ENCODE measurements at places on chromosomes 4 and X.
A peak's percentile ranks its signal among the peaks of the same experiment; 100 is the strongest.

DNA sequence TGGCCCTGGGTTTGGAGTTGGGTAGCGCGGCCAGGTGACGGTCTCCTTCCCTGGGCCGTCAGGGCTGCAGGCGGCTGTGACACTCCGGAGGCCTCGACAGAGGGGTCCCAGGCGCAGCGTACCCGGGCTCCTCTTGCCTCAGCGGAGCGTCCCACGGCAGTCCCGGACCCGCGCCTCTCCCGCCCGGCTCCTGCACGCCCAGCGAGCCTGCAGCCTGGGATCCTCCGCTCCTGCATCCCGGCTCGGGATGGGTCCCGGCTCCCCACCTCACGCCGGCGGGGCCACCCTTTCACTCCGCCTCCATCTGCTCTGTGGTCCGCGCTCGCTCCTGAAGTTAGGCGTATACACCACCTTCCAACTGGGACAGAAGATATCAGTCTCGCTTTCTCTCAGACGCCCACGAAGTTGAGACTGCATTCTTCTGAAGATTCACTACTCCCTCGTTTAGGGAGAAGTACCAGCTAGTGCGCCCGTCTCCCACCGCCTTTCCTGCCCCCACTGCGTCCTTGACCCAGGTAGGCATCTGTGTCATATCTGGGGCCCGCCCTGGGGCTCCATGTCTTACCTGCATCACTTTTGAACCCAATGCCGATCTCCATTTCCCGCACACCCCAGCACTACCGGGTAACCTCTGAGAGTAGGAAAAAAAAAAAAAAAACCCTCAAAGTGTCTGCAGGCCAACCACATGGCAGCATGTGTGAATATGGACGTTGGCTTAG lies 32.3 kb upstream of the KDR start:
- H3K4me3 ChIP-seq = peak overlapping the region; percentile 65
- H3K27me3 ChIP-seq = peaks cover 15% of the 10 kb centered on the region
- H3K36me3 ChIP-seq = no peaks in the 10 kb centered on the region
- H3K4me1 ChIP-seq = no peaks in the 10 kb centered on the region
- DNase-seq = no peak

GRCh38 chrX:115564243-115564642 lies 3.3 kb downstream of the PLS3 start:
- peak; percentile 5 for DNase-seq
- no peaks in the 10 kb centered on the region for H3K36me3 ChIP-seq
- H3K27me3 ChIP-seq = no peaks in the 10 kb centered on the region
- peak overlapping the region; percentile 83 for H3K4me3 ChIP-seq
- H3K27ac ChIP-seq = no peak overlapping the region
- H3K4me1 ChIP-seq = no peaks in the 10 kb centered on the region

- H3K4me3 ChIP-seq = peak overlapping the region; percentile 24
- H3K36me3 ChIP-seq = no peaks in the 10 kb centered on the region
- no peak overlapping the region for H3K27ac ChIP-seq
- H3K27me3 ChIP-seq = no peaks in the 10 kb centered on the region
- DNase-seq = peak; percentile 76
Observed at GRCh38 chr4:4762909-4763821, 96.3 kb upstream of the MSX1 start.

DNA sequence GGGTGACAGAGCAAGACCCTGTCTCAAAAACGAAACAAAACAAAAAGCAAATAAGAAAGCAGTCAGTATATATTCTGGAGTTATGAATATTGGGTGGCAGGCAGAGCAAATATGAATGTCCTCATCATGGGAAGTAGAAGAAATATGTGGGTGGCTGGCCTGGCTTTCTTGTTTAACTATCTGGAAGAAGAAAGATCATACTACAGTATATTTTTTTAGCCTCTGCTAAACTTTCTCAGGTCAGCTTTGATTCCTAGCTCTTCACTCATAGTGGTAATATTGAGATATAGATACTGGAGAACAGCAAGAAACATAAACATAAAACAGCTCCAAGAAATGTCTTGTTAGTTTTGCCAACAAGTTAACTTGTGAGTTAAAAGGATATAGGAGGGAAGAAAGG lies 192.5 kb downstream of the SOWAHB start:
- H3K4me3 ChIP-seq = no peak overlapping the region
- peak; percentile 39 for DNase-seq
- peaks cover 4% of the 10 kb centered on the region for H3K4me1 ChIP-seq
- no peak overlapping the region for H3K27ac ChIP-seq
- no peaks in the 10 kb centered on the region for H3K27me3 ChIP-seq

- H3K27ac ChIP-seq = no peak overlapping the region
- no peaks in the 10 kb centered on the region for H3K4me1 ChIP-seq
- no peaks in the 10 kb centered on the region for H3K27me3 ChIP-seq
- DNase-seq = no peak
- H3K4me3 ChIP-seq = no peak overlapping the region
- no peaks in the 10 kb centered on the region for H3K36me3 ChIP-seq
Observed at GRCh38 chr4:36323816-36324419, 42.5 kb downstream of the DTHD1 start.

- H3K4me3 ChIP-seq = no peak overlapping the region
- no peaks in the 10 kb centered on the region for H3K36me3 ChIP-seq
- H3K4me1 ChIP-seq = no peaks in the 10 kb centered on the region
- DNase-seq = no peak
Observed at GRCh38 chrX:28085653-28086052, 104.4 kb upstream of the DCAF8L1 start.

- H3K27me3 ChIP-seq = peaks cover 6% of the 10 kb centered on the region
- no peaks in the 10 kb centered on the region for H3K36me3 ChIP-seq
- H3K4me1 ChIP-seq = peaks cover 36% of the 10 kb centered on the region
- no peak overlapping the region for H3K27ac ChIP-seq
- H3K4me3 ChIP-seq = peak overlapping the region; percentile 55
Observed at GRCh38 chrX:153495362-153495751, 577 bp downstream of the BGN start.

DNA sequence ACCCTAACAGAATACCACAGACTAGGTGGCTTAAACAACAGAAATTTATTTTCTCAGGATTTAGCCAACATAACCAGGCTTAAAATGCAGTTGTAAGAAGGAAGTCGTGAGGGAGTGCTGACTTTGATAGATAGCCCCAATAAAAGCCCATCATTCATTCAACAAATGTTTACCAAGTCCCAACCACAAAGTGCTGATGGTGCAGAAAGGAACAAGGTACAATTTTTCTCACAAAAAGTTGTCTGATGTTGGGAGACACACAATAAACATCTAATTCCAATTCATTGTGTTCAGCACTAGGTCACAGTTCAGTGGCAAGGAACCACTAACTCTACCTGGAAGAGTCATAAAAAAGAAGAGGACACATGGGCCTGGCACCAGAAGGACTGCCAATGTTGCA lies 42.2 kb downstream of the AKAP4 start:
- H3K27ac ChIP-seq = no peak overlapping the region
- DNase-seq = no peak
- H3K4me1 ChIP-seq = no peaks in the 10 kb centered on the region
- no peak overlapping the region for H3K4me3 ChIP-seq
- no peaks in the 10 kb centered on the region for H3K27me3 ChIP-seq

DNA sequence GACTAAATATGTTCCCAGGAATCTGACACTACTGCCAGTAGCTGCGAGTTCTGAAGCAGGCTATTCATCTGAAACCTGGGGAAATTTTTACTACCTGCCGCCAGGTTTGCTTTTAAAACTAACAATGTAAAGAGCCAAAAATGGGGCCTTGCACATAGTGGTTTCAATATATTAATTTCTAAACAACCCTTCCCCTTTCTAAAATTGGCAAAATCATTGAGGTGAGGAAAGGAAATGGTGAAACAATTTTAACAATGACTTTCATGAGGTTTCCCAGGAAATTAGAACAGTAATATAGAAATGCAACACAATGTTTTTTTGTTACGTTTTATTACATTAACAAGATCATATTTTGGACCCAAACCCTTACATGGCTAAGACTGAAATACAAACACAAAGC lies 21.3 kb downstream of the FANCB start:
- H3K4me3 ChIP-seq = no peak overlapping the region
- H3K4me1 ChIP-seq = no peaks in the 10 kb centered on the region
- no peaks in the 10 kb centered on the region for H3K27me3 ChIP-seq
- H3K27ac ChIP-seq = no peak overlapping the region
- DNase-seq = no peak
- no peaks in the 10 kb centered on the region for H3K36me3 ChIP-seq

DNA sequence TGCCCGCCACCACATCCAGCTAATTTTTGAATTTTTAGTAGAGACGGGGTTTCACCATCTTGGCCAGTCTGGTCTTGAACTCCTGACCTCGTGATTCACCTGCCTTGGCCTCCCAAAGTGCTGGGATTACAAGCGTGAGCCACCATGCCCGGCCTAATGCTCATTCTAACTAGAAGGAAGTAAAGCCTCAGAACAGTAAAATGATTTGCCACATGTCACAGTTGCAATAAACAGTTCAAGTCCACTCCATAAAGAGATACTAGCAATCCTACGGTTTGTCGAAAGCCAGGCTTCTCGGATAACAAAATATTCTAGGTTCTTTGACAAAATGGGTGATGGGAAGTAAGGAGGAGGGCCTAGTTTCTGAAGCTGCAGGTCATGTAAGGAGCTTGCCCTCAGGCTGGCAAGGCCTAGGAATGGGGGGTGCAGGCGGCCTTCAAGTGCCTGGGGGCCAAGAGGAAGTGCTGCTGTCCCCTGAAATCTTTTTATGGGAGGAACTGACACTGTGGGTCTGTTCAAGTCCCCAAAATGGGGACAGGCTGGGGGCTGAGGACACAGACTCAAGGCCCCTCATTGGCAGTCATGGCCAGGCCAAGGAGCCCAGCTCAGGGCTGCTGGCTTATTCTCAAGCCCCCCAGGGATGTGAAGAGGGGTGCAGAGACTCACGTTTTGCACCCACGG lies 31.8 kb upstream of the ACSL1 start:
- H3K4me3 ChIP-seq = no peak overlapping the region
- H3K27me3 ChIP-seq = peaks cover under 1% of the 10 kb centered on the region
- DNase-seq = no peak
- H3K4me1 ChIP-seq = no peaks in the 10 kb centered on the region

DNA sequence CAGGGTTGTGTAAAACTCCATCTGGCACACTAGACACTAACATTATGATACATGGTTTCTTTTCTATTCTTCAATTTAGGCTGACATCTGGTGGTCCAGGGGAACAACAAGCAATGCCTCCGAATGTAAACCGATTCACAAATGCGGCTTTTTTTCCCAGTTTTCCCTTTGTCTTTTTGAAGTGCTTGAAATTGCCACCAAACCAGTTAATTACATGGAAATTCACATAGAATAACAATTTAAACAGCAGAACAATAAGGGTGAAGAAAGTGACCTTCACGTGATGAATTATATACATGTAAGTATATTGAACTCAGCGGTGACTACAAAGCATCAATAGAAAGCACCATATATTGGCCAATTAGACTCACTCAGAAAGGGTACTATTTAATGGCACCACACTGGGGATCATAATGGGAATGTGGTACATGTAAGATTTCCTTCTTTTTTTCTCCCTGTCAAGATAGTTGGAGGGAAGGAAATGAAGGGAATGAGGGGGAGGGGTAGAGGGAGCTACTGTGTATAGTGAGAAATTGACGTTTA lies 103.9 kb downstream of the MMRN1 start:
- no peak overlapping the region for H3K27ac ChIP-seq
- H3K4me1 ChIP-seq = peaks cover 2% of the 10 kb centered on the region

- DNase-seq = no peak
- H3K4me3 ChIP-seq = no peak overlapping the region
- H3K36me3 ChIP-seq = peaks cover 15% of the 10 kb centered on the region
- no peak overlapping the region for H3K27ac ChIP-seq
- H3K27me3 ChIP-seq = no peaks in the 10 kb centered on the region
- peaks cover 4% of the 10 kb centered on the region for H3K4me1 ChIP-seq
Observed at GRCh38 chr4:99022566-99022965, 27.0 kb downstream of the METAP1 start.

- no peak for DNase-seq
- H3K4me3 ChIP-seq = no peak overlapping the region
- no peaks in the 10 kb centered on the region for H3K4me1 ChIP-seq
- H3K36me3 ChIP-seq = no peaks in the 10 kb centered on the region
Observed at GRCh38 chr4:62543002-62543401, 1342.9 kb downstream of the ADGRL3 start.

DNA sequence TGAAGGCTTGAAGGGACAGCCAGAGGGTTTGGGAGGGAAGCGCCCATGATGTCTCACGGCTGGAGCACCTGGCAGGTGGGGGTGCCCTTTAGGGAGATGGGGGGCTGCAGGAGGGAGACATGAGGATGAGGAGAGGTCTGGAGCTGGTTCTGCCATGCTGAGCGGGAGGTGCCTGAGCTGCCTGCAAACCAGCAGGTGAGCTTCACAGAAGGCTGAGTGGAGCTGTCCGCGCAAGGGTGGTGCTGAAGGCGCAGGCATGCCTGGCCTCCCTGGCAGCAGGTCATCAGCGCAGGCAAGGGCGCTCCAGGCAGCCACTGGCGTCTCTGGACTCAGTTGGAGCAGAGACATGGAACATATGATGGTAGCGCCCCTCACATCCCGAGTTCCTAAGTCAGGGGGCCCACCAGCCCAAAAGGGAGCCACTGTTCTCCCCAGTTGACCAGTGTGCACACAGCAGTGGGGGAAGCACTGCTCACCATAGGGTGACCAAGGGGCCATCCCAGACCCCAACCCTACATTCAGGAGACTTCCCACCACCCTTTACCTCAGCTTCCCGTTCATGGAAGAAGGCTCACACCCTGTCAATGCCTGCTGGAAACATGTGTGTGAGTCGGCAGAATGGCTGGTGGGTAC lies 25.8 kb downstream of the ADRA2C start:
- DNase-seq = no peak
- H3K36me3 ChIP-seq = no peaks in the 10 kb centered on the region
- no peaks in the 10 kb centered on the region for H3K27me3 ChIP-seq
- H3K4me3 ChIP-seq = no peak overlapping the region
- no peak overlapping the region for H3K27ac ChIP-seq

DNA sequence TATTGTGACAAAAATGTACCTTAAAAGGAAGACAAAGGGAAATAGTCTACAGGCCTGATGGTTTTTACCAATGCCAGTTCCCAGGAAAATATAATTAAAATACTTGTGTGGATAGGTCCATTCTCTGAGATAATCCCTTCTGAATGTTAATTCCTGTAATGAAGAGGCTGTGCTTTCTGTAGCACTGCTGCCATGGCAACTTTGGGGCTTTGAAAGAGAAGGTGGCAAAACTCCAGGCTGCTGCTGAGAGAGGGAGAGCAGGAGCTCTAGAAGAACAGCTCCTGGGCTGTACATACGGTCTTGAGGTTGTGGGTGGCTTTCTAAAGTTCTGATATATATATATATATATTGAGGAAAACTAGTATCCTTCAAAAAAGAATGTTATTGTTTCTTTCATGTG lies 125.4 kb downstream of the PDLIM5 start:
- H3K27me3 ChIP-seq = no peaks in the 10 kb centered on the region
- peak; percentile 80 for DNase-seq
- no peak overlapping the region for H3K27ac ChIP-seq
- no peaks in the 10 kb centered on the region for H3K4me1 ChIP-seq

DNA sequence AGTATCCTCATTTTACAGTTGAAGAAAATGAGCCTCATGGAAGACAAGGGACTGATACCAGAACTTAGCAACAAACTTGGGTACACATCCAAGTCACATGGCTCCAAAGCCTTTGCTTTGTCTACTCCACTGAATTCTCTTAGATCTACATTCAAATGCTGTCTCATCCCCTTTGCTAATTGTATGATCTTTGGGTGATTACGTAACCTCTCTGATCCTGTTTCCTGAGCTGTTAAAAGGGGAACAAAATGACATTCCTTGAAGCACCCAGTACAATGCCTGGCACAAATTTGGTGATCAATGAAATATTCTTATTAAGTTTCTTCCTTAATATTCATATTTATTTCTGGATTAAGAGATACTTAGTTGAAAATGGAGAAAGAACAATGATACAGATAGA lies 5.9 kb upstream of the HPGD start:
- H3K36me3 ChIP-seq = no peaks in the 10 kb centered on the region
- no peak overlapping the region for H3K27ac ChIP-seq
- H3K4me3 ChIP-seq = no peak overlapping the region
- H3K27me3 ChIP-seq = no peaks in the 10 kb centered on the region
- peaks cover 1% of the 10 kb centered on the region for H3K4me1 ChIP-seq
